ENCODE measurements at places on chromosomes 3 and 15.

DNA sequence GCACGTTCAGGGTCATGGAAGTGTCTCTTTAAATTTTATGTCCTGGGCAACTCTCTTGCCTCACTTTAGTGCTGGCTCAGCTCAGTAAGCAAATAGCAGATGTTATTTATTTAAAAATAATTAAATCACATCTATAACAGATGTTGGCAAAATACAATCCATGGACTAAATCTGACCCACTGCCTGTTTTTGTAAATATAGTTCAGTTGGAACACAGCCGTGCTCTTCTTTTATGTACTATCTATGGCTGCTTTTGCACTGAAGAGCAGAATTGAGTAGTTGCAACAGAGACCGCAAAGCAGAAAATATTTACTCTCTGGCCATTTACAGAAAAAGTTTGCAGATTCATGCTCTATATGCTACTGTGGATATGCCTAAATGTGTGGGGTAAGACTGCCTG lies 79.2 kb downstream of the SAMMSON start:
- DNase-seq = no peak

GRCh38 chr3:188832961-188833721 lies 338.6 kb upstream of the TPRG1 start:
- no peak for DNase-seq

DNA sequence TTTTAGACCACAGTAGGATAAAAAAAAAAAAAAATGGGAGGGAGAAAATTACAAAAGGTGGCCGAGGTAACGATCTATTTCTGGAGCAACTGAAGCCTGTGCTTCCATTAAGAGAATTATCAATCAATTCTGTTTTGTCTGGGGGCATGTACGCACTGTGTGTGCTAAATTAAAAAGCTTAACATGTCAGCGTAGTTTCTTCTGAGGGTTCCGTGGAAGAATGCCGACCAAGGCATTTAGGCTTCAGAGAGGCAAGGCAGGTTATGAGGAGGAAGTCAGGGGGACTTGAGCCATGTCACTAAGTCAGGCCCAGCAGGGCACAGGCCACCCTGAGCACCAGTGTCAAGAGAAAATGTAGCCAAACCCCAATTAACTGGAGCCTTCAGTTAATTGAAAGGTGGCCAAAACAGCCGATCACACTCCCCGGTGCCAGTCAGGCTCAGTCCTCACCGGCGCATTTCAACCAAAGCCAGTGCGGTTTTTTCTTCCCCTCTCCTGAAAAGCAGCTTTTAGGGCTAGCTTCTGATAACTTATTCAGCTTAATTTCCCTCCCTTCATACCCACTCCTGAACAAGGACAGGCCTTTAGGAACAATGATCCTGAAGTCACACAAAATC lies 113.9 kb downstream of the MEGF11 start:
- no peak for DNase-seq

DNA sequence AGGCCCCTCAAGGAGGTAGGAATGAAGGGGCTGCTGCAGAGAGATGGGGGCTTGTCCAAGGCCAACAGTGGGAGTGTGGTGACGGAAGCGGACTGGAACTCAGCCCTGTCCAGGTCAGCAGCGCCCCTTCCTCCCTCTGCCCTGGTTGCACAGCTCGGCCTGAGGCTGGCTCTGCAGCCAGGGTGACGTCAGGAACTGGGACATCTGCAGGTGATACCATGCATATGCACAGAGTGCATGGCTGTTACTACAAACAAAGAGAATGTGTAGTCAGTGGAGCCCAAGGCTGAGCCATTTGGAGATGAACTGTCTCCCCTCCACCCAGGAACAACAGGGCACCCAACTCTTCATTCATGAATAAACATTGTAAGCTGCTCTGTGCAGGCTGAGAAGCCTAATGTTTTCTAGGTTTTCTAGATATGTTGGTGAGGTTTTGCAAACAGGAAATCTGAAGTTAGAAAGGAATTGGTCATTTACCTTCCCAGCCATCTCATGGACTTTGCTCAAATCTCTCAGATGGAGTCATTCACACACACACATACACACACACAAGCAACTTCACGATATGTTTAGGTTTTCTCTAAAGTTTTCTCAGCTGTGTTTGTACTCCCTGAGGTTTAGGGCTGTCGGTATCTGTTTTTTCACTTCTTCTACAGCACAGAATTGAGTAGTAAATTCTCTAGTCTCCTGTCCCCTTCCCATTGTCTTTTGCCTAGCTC lies 117.2 kb downstream of the TLE3 start:
- DNase-seq = no peak

GRCh38 chr3:52065264-52065756 lies 8.9 kb upstream of the DUSP7 start:
- DNase-seq = no peak

DNA sequence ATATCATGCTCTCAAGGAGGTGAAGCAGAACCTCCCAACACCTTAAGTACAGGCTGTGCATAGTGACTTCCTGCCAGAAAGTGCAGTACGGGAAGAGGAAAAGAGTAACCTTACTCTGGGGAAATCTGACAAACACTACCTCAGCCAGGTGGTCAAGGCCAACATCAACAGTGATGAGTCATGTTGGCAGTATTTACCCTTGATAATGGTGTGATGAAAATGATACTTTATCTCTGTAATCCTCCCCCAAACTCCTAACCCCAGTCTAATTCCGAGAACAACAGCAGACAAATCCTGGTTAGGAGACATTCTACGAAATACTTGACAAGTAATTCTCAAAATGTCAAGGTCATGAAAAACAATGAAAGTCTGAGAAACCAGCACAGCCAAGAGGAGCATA lies 26.5 kb downstream of the ANKDD1A start:
- no peak for DNase-seq

DNA sequence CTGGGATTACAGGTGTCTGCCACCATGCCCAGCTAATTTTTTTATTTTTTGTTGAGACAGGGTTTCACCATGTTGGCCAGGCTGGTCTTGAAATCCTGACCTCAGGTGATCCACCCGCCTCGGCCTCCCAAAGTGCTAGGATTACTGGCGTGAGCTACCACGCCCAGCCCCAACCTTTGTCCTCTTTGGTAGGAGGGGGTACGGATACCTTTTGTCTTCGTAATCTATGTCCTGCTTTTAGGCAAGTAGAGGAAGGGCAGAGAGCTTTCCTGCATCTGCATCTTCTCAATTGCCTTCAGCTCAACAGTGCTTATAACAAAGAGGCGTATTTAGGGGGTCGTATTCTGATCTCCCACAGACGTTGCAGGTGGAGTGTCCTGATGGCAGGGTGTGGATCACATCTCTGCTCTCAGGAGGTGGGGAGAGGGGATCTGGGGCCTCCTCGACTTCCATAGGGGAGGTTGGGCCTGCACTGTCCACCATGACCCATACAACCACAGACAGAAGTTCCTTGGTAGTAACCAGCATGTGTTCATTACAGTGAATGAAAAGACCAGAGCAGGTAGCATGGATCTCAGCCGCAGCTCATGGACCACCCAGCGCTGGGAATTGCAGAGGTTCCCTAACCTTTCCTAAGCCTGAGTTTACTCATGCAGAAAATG lies 21.4 kb upstream of the KCTD6 start:
- no peak for DNase-seq

DNA sequence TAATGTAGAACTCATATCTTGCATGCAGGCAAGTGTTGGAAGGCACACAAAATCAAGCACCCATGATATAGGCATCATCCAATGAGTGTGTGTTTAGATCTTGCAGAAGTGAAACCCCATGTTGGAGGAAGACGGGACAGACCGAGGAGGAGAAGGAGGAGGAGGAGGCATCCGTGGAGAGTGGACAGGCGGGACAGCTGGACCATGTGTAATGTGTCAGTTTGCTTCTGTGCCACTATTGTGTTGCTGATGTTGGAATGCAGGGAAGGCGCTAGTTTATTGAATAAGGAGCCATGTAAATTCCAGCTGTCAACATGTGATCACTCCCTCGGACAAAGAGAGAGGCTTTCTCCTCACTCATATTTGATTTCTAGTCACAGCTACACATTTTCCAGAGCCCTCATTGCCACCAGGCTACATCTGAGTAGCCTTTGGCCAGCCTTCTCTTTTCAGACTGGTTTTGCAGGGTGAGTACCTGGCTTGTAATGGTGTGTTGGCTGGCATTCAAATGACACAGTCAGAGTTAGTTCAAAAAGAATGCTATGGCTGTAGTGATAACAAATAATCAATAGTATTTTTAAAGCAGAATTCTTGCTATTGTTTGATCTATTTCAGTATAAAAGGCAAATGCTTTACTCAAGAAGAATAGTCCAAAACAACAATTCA lies 1037.6 kb upstream of the NR2F2 start:
- no peak for DNase-seq

DNA sequence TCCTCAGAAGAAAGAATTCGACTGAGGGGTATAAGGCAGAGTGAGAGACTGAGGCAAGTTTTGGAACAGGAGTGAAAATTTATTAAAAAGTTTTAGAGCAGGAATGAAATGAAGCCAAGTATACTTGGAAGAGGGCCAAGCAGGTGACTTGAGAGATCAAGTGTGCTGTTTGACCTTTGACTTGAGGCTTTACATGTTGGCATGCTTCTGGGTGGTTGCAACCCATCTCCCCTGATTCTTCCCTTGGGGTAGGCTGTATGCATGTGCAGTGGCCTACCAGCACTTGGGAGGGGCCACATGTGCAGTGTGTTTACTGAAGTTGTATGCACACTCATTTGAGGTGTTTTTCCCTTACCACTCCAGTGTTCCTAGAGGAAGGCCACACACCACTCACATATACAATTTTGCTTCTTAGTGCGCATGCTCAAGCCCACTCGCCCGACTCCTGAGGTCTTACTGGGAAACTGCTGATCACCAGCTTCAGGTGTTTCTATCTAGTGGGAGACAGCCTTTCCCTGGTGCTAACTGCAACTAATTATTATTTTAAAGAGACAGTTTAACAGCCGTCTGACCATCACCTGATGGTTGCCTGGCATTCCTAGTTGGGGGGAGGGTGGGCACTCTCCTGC lies 61.5 kb upstream of the CADPS start:
- DNase-seq = no peak

- no peak for DNase-seq
Measured at GRCh38 chr15:92821491-92822116, 78.5 kb upstream of the CHD2 start.

GRCh38 chr15:81865850-81866537 lies 179.8 kb downstream of the MEX3B start:
- no peak for DNase-seq

DNA sequence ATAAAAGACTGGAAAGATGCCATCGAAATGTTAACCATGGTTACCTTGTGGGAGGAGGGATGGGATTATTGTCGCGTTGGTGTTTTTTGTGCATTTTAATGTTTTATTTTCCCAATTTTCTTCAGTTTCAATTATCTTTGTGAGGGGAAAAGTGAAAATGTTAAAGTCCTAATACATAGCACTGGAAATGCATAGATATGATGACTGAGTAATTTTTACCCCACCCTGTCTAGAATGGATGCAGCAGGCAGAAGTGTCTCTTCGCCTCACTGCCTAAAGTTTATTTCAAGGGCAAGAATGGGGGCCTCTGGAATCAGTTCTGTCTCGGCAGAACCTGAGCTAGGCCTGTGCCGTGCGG lies 11.5 kb downstream of the FOXL2 start:
- no peak for DNase-seq

GRCh38 chr15:60076045-60076444 lies 71.9 kb downstream of the FOXB1 start:
- DNase-seq = no peak

DNA sequence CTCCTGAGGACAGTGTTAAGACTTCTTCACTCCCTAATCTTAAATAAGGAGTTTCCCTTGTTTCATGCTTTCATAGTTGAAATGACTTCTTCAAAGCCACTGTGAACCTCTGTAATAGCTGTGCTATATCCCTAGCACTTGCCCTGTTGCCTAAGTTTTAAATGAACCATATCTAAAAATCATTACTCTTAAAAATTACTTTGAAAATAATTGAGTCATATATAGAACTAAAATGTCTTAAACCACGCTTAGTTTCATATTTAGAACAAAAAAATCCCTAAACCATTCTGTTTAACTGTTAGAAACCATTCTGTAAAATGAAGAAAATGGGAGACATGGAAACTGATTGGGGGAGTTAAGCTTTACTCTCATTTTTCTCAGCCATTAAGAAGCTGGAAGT lies 29.8 kb downstream of the DNAJC19 start:
- DNase-seq = no peak

- no peak for DNase-seq
Measured at GRCh38 chr3:12656193-12656592, 7.7 kb downstream of the RAF1 start.

DNA sequence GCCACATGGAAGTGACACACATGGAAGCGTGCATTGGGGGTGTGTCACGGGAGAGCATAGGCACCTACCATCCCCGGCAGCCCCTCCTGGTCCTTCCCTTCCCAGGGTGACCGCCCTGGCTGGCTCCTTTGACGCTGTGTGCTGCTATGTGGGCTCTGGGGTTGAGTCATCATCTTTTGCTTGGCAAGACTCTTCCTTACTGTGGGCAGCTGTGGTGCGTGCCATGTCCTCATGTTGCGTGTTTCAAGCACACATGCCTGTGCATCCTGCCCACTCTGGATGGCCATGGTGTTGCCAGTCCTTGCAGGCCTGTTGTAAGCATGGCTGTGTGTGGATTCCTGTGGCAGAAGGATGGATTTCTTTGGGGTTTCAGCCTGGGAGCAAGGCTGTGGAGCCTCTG lies 14.0 kb downstream of the PLXNA1 start:
- no peak for DNase-seq

- no peak for DNase-seq
Measured at GRCh38 chr15:101256757-101257156, 4.9 kb upstream of the CHSY1 start.

DNA sequence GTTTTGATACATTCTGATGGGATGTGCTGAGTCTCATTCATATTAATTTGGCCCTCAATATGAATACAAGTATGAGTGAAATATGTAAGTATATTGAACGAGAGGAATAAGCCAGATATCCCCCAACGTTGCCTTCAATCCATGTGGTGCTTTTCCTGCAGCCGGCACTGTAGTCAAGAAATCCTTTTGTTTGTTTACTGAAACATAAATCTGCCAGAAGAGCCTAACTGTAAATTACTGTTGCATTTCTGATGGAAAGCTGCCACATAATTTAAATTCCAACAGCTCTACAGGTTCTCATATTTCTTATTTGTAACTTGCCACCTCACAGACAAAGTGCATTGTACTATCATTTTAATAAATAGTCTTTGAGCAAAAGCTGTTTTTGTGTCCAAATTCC lies 314.0 kb downstream of the KBTBD8 start:
- DNase-seq = no peak

DNA sequence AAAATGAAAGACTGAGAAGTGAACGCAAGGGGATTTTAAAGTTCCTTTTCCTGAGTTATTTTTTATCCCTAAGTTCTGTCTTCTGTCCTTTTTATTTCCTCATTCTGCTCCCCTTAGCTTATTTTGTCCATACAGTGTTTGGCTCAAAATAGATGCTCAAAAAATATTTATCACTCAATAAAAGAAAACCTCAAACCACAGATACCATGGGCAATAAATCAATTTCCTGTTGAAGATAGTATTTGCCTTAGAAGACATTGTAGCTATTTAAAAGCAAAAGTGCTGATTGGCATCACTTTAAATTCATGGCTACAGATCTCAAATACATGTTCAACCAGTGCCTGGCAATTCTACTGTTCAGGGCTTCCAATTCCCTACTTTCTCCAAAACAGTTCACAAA lies 316.5 kb upstream of the ADAMTS9 start:
- no peak for DNase-seq
